ENCODE measurements at places on chromosomes 5 and 9.

DNA sequence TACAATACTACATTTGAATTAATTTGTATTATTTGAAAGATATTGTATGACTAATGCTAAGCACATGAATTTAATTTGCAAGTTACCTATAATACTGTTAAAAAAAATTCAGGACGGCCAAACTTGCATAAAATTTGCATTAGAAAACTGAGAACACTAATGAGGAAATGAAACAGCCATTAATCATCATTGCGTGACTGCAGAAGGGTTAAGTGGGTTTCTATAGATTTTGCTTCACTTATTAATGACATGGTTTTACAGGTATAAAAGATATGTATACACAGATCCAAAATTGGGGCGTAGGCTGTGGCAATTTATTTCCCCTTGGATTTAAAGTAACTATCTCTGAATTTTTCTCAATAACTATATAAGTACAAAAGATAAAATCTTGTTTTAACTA is 882.6 kb downstream of the PTPRD start:
- DNase-seq = no peak

GRCh38 chr5:53557386-53557785 is 3.1 kb upstream of the NDUFS4 start:
- DNase-seq = peak; percentile 5

DNA sequence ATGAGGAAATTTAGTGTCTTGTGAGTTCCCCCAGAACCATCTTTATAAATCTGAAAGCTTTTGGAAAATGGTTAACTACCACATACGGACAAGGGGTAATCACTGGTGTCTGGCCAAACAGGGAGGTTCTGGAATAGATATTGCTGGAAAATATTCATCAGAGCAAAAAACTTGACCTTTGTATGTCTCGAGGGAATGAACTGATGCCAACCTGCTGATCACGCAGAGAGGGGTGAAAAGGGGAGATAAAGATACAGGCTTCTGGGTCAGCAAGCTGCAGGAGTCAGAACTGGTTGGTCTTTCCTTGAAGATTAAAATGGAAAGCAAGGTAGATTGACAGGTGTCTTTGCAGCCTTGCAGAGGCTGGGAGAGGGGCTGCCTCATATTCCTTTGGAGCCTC is 35.5 kb downstream of the PSAT1 start:
- DNase-seq = no peak

GRCh38 chr5:175629261-175629660 is 28.6 kb upstream of the HRH2 start:
- no peak for DNase-seq

- no peak for DNase-seq
Measured at GRCh38 chr5:96994493-96994892, 58.6 kb downstream of the LNPEP start.

DNA sequence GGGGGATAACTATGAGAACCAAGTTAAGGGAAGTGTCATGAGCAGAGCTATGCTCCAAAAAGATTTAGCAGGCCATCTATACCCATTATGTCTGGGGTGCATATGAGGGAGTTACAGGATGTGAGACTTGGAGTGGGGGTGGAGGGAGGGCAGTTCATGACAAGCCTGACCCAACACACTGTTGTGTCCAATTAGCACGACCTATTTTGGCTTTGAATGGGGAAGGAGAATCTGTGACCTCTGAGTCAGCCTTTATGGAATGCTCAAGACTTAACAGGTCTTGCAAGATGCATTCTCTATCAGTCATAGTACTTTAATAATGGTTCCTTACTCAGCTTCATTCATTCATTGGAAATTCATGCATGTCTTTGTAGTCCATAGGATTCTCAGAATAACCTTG is 71.7 kb downstream of the GRIA1 start:
- DNase-seq = no peak

DNA sequence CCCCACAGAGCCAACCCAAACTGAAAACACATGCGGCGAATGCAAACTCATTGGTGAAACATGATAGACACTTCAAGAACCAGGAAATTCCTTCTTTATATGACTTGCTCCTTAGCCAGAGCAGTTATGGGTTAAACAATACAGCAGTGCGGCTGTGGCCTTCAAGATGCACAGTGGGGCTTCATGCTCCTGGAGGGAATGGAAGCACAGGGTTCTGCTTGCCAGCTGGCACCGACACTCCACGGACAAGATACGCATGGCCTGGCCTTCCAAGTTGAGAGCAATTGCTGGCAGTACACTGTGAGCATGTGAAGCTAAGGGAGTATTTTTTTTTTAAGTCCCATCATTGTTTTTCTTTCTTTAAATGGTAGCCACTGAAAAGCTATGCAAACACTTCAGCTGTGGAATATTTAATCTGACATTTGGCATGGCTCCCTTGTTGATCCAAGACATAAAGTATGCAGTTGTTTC is 451.6 kb upstream of the CD180 start:
- no peak for DNase-seq

GRCh38 chr9:114272739-114273431 is 50.0 kb upstream of the ORM1 start:
- no peak for DNase-seq

- DNase-seq = no peak
Measured at GRCh38 chr9:107029146-107029545, 166.2 kb downstream of the ZNF462 start.

- no peak for DNase-seq
Measured at GRCh38 chr5:65149827-65150226, 331.9 kb downstream of the ADAMTS6 start.

DNA sequence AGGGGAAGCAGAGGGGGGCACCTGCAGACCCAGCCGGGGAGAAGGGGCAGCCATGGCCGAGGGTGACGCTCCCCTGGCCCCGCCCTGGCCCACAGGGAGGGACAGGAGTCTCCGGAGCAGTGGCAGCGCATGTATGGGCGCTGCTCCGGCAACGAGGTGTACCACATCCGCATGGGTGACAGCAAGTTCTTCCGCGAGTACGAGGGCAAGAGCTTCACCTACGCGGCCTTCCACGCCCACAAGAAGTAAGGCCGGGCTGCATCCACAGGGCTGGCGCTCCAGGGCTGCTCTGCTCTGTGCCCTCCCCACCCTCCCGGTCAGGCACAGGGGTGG is 68.2 kb downstream of the KCNT1 start:
- no peak for DNase-seq

DNA sequence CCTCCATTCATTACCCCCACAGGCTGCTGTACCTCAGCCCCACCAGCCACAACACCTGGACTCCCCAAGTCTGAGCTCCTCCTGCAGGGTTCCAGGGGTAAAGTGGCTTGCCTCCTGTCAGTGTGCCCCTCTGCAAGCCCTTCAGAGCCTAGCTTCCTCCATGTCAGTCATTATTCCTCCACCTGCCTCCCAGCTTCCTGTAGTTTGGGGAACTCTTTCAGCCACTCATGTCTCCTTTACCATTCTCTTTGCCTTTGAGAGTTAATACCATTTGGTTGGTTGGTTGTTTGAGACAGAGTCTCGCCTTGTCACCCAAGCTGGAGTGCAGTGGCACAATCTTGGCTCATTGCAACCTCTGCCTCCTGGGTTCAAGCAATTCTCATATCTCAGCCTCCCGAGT is 36.2 kb downstream of the IRF1 start:
- no peak for DNase-seq

DNA sequence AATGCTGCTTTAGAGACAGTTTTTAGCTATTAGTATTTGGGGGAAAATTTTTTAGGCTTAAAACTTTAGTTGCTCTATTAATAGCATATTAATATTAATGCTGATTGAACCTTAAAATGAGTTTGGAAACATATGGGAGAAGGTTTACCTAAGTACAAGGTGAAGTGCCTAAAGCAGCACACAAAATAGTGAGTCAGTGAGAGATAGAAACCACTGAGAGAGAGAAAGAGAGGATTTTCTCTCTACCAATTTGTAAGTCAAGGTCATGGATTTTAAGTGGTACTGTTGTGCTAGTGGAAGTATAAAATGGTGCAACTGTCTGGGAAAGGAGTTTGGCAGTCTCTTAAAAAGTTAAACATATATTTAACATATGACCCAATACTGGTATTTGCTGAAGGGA is 64.9 kb downstream of the MARCHF3 start:
- DNase-seq = no peak

DNA sequence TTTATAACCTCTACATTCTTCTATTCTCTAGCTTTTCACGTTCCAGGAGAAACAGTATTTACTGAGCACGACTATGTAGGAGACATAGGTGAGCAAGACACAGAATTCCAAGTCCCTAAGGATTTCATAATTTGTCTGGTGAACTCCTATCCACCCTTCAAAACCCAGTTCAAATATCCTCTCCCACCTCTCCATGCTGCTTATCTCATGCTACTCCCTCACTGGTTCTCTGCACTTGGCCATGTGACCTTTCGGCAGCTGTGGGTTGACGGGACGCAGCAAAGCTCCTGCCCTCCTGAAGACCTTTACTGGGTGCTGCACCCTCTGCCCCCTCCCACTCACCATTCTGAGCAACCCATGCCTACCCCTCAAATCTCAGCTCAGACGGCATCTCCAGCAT is 173.2 kb downstream of the RGS3 start:
- DNase-seq = no peak

- no peak for DNase-seq
Measured at GRCh38 chr5:148808864-148809642, 17.4 kb upstream of the ADRB2 start.
